ENCODE measurements at places on chromosomes 7 and 10.

- no peak for DNase-seq
Observed at GRCh38 chr10:116069856-116070255, 203.2 kb downstream of the GFRA1 start.

DNA sequence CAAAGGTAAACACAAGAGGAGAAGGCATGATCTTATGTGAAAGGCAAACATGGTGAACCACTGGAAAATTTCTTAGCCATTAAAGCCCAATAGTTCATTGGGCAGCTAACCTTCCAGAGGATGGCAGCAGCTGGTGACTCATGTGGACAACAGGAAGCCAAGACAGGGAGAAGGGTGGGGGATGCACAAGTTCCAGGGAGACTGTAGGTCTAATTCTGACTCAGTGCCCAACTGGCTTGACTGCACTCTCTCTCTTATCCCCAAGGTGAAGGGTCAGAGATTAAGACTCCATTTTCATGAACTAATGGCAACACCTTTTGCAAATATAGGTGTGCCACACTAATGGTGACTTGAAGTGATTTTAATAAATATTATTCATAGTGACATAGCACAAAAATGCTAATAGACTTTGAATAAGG, 47.9 kb upstream of the SLC35B4 start:
- DNase-seq, result no peak

DNA sequence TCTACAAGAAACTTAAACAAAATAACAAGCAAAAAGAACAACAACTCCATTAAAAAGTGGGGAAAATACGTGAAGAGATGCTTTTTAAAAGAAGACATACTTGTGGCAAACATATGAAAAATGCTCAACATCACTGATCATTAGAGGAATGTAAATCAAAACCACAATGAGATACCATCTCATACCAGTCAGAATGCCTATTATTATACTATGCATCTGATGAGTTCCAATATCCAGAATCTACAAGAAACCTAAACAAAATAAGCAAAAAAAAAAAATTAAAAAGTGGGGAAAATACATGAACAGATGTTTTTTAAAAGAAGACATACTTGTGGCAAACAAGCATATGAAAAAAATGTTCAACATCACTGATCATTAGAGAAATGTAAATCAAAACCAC, 29.6 kb upstream of the AKR1C3 start:
- no peak for DNase-seq

DNA sequence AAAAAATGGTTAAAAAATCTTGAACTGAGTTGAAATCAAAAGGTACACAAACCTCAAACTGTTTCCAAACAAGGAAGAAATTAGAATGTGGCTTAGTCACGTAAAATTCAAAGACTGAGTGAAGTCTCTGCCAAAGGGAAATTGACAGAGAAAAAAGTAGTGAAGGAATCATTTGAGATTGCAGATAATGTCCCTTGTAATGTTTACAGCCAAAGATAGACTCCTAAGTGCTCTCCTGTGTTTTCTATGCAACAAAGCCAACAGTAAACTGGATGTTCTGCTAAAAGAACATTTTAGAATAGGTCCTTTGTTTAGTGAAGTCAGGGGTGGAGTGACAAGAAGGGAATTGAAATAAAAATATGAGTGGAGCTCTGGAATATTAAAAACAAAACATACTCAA, 117.9 kb downstream of the ITGA8 start:
- no peak for DNase-seq

DNA sequence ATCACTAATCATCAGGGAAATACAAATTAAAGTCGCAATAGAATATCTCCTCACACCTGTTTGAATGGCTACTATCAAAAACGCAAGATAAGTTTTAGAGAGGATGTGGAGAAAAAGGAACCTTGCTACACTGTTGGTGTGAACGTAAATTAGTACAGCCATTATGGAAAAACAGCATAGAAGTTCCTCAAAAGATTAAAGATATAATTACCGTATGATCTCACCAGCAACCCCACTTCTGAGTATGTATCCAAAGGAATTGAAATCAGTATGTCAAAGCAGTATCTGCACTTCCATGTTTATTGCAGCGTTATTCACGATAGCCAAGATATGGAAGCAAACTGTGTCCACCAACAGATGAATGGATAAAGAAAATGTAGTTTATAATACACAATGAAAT, 164.4 kb downstream of the ZNF365 start:
- no peak for DNase-seq

DNA sequence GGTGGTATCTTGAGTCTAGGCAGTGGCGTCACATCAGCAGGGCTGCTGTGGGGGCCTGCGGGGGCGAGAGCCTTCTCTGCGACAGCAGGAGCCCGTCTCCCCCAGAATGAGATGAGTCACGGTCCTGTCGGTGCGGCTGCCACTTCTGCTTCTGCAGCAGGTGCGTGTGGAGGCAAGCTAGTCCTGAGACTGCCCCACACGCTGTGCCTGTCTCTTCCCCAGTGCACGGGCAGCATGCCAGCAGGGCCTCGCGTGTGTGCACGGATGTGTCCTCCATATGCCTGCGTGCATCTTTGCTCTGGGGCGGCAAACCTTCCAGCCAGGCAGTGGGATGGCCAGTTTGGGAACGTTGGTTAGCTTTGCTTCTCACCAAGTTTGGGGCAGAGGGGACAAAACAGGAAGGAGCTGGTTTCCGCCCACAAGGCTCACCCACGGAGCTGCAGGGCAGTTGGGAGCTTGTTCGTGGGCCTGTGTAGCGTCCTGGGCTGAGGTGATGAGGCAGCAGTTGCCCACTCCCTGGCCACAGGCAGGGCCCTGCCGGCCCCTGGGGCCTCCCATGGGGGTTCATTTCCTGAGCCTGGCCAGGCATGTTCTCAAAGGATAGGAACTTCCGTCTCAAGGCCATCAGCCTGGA, 60.8 kb upstream of the PPIF start:
- no peak for DNase-seq

DNA sequence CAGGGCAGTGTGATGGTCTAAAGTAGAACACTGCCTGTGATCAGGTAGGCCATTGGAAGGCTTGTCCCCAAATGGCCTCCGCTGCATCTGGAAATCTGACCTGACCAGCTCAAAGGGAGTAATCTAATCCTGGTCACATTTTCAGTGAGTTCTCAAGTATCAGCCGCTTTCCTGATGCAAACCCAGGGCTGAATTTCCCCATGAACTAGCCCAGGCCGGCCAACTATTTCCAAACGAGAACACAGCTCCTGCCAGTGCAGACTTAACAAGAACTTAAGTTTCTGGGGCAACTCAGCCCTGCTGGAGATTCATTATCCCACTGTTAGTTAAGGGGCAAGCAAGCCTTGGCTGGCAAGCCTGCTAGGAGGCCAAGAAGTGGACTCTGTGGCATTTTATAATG, 59.6 kb upstream of the FAM180A start:
- no peak for DNase-seq

DNA sequence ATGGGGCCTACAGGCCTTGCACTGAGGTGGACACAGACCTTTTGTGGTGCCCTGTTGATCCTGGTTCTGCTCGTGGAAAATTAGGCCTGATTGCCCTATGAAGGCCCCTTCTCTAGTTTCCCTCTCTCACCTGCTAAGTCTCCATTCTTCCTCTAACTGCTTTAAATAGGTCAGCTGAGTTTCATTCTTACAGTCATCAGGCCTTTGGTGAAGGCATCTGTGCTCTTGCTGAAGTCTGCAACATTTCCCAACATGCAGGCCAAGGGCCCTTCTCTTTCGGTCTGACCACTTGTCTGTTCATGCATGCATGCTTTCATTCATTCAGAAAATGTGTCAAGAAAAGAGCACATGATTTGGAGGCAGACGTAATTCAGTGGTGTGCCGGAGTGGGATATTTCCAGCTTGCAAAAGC, 244.0 kb downstream of the BUB3 start:
- DNase-seq, result no peak

DNA sequence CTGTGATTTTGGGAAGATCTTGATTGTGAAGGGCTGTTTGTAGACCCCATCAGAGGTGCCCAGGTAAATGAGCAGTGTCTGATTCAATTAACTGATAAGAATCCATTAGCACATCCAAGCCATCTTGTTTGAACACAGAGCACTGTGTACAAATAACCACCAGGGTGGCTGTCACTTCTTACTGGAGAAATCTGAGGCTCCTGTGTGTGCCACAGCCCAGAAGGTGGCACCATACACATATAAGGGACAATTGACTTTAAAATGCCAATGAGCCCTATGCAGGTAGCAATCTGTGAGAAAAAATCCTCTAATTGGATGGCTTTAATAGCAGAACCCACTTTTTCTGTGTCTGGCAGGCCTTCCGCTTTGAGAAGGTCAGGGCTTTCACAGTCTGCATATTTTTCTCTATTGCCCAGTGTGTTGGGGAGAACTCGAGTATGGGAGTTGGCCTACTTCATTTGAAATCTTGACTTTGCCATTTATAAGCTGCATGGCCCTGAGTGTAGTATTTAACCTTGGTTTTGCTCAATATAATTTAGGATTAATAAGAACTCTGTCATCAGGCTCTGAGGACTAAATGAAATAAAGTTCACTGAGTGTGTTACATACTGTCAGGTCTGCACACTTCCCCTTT, 517.4 kb downstream of the CCSER2 start:
- DNase-seq, result peak; percentile 10

- no peak for DNase-seq
Observed at GRCh38 chr7:29193316-29194205, 1.0 kb upstream of the CHN2 start.

DNA sequence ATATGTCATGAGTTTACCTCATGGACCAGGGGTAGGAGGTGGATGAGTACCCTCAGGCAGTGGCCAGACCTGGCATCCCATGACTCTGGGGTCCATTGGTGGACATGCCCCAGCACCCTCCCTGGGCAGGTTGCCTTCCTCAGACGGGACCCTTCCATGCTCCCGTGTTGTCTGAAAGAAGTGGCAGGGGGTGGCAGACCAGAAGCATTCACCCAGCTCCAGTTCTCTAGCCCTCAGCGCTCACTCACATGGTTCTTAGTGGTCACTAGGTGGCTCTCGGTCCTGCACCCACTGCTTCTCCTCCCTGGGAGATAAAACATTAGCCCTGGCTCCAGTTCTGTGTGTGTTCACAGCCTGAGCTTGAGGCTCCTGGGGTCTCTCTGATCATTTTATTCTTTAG, 6.0 kb downstream of the RBP3 start:
- DNase-seq, result peak; percentile 0

DNA sequence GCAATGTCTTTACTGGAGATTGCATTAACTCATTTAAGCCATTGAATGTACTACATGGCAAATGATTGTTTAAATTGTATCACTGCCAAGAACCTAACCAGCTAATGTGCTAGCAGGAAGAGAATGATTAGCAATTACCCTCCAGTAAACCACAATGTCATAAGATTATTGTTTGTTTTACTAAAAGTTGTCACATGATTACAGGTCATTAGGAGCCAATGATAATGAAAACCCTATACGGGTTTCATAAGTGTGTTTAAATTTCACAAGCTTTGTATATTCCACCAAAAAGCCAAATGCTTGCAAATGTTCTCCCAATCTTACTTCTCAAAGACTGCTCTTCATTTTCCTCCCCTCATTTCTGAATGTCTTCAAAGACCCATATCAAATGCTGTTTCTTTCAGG, 76.5 kb upstream of the PPP1R3C start:
- DNase-seq, result no peak

- DNase-seq, result no peak
Observed at GRCh38 chr10:50369931-50370330, 118.6 kb upstream of the ASAH2 start.

DNA sequence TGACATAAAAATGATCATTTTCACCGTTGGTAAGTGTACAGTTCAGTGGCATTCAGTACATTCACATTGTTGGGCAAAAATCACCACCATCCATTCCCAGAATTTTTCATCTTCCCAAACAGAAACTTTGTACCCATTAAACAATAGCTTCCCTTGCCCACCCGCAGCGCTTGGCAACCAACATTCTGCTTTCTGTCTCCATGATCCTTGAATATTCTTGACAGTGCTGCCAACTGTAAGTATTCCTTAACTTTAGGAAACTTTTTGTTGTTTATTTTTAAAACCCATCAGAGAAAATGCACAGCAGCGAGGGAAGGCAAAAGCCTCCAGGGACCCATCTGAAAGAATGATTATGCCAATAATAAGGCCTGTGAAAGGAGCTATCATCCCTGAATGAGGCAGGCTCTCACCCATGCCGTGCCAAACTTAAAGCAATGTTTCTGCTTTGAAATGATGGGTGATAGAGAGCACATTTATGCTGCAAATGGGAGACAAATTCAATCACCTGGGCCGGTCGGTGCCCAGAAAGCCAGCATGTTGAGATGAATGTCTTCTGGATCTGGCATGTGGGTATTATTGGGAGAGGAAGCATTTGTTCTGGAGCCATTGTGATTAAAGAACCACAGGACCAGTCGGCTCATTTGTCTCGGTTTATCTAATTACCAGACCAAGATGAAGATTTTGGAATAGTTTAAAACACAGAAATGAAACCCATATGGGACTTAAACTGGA, 202.1 kb upstream of the NPVF start:
- no peak for DNase-seq

- DNase-seq, result peak; percentile 77
Observed at GRCh38 chr7:28062197-28062991, 118.2 kb downstream of the JAZF1 start.

GRCh38 chr7:137755427-137755826, 91.3 kb downstream of the DGKI start:
- DNase-seq, result peak; percentile 14

DNA sequence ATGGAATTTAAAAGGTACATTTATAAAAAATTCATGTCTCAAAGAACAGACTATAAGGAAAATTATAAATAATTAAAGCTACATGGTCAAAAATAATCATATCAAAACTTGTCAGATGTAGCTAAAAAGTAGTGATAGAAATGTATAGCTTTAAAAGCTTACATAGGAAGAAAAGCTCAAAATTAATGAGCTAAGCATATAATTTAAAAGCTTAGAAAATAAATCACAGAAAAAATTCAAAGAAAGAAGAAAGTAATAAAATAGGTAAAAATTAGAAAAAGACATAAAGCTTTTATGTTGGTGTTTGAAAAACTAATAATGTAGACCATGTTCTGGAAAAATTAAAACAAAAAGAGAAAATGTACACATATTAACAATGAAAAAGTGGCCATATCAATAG, 5.3 kb downstream of the TCAF1 start:
- no peak for DNase-seq

DNA sequence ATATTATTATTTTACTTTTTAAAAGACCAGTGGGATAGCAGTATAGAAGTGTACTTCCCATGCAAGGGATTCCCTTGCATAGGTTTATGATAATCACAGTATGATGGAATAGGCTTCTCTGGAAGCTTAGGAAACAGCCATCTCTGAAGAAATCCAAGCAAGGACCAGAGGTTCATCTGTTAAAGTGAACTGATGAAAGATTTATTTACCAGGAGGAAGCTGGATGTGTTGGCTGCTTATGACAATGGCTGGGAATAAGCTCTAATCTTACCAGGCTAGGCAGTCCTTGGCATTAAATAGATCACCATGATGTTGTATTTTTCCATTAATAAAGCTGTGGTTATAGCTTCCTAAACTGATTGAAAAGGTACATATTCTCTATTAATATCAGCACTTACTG, 32.0 kb downstream of the FRA10AC1 start:
- DNase-seq, result no peak

GRCh38 chr7:129790136-129790535, 162.6 kb downstream of the UBE2H start:
- DNase-seq, result no peak
